Left lobe of liver (tissue), 2 donors: ENCODE measurements at places on chromosomes 1 and 21. TPM values are rescaled to one million over a fixed set of nuclear protein-coding genes. Genes with fewer than 3 reads are reported as not detected.

Gene DNASE2B
- total RNA-seq = not detected

Gene LRRC38
- not detected for total RNA-seq

Gene FCER1G
- 13.4 TPM for total RNA-seq

DNA sequence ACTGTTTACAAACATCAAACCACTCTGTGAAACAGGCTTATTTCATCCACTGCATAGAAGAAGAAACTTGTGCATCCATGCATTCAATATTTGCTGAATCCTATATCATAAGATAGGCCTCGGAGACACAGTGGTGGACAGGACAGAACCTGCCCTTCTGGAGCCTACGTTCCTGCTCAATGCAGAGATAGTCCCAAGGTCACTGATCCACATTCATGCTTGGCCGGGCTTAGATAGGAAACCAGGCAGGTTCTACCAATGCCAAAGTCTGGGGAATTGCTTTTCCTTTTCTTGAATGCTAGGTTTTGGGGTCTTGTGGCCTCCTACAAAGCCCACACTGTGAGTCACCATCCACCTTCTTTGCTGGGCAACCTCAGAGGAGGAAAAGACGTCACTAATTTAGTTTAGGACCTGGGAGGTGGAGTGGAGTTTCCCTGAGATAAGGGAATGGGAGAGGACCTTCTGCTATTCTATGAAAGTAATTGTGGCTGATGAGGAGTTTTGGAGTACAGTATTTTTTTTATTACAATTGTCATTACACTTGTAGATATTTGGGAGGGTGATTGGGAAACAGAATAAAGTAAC lies 99.7 kb upstream of the CD34 start:
- DNase-seq = no peak
